Lung (tissue), 17 donors: ENCODE measurements at places on chromosomes 11 and 22. TPM values are rescaled to one million over a fixed set of nuclear protein-coding genes. Genes with fewer than 3 reads are reported as not detected.
A peak's percentile ranks its signal among the peaks of the same experiment; 100 is the strongest.

Gene NRIP3
- 2.0 TPM for polyA plus RNA-seq

- DNase-seq, result peak; percentile 13
- peaks cover 9% of the 10 kb centered on the region for H3K4me1 ChIP-seq
- peak overlapping the region; percentile 76 for H3K27ac ChIP-seq
- H3K36me3 ChIP-seq, result no peaks in the 10 kb centered on the region
Observed at GRCh38 chr22:50399751-50400331, 56.7 kb downstream of the PPP6R2 start.

Gene SCN3B
- polyA plus RNA-seq, result 0.72 TPM

Gene APOL3
- 26.2 TPM for polyA plus RNA-seq

- DNase-seq, result no peak
- H3K4me1 ChIP-seq, result peaks cover 2% of the 10 kb centered on the region
- no peak overlapping the region for H3K4me3 ChIP-seq
- no peaks in the 10 kb centered on the region for H3K36me3 ChIP-seq
- H3K27ac ChIP-seq, result no peak overlapping the region
Observed at GRCh38 chr11:95514416-95515110, 275.0 kb downstream of the FAM76B start.

Gene GGTLC2
- 7.0 TPM for polyA plus RNA-seq

DNA sequence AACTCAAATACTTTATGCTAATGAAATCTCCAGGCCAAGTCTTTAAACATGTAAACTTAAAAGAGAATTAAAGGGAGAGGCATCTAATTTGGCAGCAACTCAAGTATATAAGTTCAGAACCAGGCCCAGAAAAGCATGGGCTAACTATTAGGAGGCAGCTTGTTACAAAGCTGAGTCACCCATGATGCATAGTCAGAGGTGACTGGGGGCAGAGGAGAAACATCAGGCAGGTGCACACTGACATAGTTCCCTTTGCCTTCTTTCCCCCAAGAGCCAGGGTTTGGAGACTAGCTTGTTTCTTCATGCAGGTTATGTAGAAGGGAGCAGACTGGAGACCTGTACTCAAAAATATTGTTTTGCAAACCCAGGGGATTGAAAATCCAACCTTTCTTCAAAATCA is 619.0 kb downstream of the SOX6 start:
- no peak overlapping the region for H3K27ac ChIP-seq
- H3K27me3 ChIP-seq, result no peaks in the 10 kb centered on the region
- H3K4me3 ChIP-seq, result no peak overlapping the region

DNA sequence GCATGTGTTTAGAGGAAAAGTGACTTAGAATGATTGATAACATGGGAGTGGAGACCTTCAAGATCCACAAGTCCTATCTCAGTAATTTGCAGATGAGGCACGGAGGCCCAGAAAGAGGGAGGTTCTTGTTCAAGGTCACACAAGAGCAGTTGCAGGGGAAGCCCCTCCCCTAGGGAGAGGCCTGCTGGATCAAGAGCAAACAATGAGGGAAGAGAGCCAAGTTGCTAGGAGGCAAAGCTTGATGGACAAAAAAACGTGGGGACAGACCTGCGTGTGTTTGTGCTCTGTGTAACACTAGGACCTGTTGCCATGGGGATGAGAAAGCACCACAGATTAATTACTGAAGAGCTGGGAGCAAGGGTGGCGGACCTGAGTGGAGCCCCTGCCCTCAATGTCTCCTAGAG is 6.4 kb upstream of the MFRP start:
- H3K36me3 ChIP-seq, result no peaks in the 10 kb centered on the region
- H3K4me1 ChIP-seq, result peaks cover 2% of the 10 kb centered on the region
- no peaks in the 10 kb centered on the region for H3K27me3 ChIP-seq

DNA sequence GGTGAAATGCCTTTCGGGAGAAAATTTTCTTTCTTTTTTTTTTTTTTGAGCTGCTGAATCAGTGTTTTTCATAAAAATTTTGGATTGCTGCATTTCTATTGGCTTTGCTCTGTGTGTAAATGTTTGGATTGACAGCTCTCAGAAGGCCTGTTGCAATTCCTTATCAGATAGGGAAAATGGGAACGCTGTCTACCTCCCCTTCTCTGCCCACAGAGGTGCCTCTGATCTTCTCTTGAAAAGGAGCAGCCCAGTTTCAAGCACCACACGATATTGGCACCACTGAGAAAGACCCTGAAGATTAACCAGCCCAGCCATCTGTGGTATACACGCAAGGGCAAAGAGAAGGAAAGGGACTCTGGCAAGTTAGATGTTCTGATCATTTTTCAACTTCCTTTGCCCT is 1272.2 kb downstream of the LRRC4C start:
- no peak for DNase-seq
- no peak overlapping the region for H3K27ac ChIP-seq
- no peaks in the 10 kb centered on the region for H3K27me3 ChIP-seq
- H3K36me3 ChIP-seq, result no peaks in the 10 kb centered on the region
- H3K4me1 ChIP-seq, result no peaks in the 10 kb centered on the region

- no peaks in the 10 kb centered on the region for H3K4me1 ChIP-seq
- H3K27ac ChIP-seq, result no peak overlapping the region
- H3K36me3 ChIP-seq, result no peaks in the 10 kb centered on the region
- no peak for DNase-seq
- H3K27me3 ChIP-seq, result no peaks in the 10 kb centered on the region
Observed at GRCh38 chr11:103254123-103254522, 144.9 kb downstream of the DYNC2H1 start.
